Neural crest cell (in vitro differentiated cells): ENCODE measurements at places on chromosomes 12 and 14. TPM values are rescaled to one million over a fixed set of nuclear protein-coding genes. Genes with fewer than 3 reads are reported as not detected.

Gene KERA
- not detected in 2 replicates for total RNA-seq

Gene SLC25A47
- total RNA-seq = not detected in 2 replicates

Gene RASSF3
- 18.1 and 19.0 TPM in 2 replicates for total RNA-seq

Gene KRT5
- total RNA-seq = not detected in 2 replicates

- no peak for DNase-seq
Measured at GRCh38 chr12:62660756-62661155, 194.1 kb downstream of the MON2 start.

- no peak for DNase-seq
Measured at GRCh38 chr14:76514213-76514998, 138.5 kb downstream of the ESRRB start.

DNA sequence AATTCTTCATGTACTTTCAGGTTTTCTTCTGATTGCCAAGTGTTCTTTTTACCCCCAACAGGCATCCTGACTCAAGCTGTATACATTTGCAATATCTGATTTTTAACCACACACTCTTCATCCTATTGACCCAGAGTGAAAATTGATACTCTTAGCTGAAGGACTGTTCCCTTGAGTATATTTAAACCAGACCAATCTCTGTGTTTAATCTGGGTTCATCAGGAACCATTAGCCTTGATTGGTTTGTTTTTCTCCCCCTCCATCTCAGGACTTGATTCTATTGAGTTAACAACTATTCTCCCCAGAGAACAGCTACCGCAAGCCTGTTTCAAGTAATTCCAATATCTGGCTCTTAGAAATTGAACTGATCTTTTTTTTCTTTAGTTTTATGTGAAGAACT is 222.3 kb upstream of the NOVA1 start:
- no peak for DNase-seq
